Activated CD4-positive, alpha-beta T cell treated with anti-CD3 and anti-CD28 coated beads for 24 hours (primary cell): ENCODE measurements at places on chromosomes 2 and 18.

DNA sequence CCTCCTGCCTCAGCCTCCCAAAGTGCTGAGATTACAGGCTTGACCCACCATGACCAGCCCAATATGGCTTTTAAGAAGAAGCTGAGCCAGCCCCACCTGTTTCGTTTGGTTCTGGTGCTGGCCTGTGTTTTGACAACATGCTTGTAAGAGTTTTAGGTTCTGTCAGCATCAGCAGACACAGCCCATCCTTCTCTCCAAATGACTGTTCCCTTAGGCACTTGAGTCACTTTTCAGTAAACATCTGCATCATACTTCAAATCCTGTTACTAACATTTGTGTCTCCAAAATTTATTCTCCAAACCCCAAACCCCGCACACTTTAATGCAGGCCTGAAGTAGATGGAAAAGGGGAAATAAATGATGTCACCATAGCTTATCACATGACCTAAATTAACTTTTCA is 1118.5 kb downstream of the TSN start:
- no peak for DNase-seq

GRCh38 chr18:24602201-24602600 is 141.8 kb downstream of the HRH4 start:
- no peak for DNase-seq

GRCh38 chr2:209463226-209463625 is 39.4 kb downstream of the MAP2 start:
- no peak for DNase-seq

DNA sequence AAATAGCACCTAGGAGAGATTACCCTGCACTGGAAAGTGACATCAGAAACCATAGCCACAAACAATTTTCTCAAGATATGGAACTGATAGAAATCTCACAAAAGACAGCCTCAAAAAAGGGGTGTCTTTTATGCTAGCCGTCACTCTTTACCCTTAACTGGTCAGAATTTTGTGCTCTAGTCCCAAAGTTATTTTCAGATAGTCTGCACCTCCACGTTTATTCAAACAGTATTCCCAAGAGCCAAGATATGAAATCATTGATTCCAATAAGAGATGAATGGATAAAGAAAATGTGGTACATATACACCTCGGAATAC is 23.5 kb upstream of the PMAIP1 start:
- no peak for DNase-seq

- no peak for DNase-seq
These were observed 97.8 kb upstream of the NETO1 start for GRCh38 chr18:72965616-72966015.

DNA sequence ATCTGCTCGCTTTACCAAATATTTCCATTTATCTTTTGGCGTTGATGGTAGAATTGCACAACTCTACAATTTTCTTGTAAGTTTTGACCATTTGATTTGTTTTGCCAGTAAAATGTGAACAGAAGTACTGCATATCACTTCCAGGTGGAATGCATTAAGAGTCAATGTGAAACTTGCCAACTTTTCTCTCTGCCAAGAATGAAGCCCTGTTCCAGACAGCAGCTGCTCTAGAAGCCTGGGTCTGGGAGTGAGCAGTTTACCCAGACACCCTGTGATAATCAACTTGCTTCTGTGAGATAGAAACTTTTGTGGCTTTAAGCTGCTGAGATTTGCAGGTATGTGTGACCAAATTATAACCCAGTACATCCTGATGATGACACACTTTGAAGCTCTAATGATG is 115.9 kb upstream of the SYT4 start:
- DNase-seq = no peak

GRCh38 chr2:31081492-31081891 is 56.7 kb downstream of the GALNT14 start:
- no peak for DNase-seq

- DNase-seq = no peak
These were observed 32.3 kb downstream of the EMX1 start for GRCh38 chr2:72949642-72950041.

DNA sequence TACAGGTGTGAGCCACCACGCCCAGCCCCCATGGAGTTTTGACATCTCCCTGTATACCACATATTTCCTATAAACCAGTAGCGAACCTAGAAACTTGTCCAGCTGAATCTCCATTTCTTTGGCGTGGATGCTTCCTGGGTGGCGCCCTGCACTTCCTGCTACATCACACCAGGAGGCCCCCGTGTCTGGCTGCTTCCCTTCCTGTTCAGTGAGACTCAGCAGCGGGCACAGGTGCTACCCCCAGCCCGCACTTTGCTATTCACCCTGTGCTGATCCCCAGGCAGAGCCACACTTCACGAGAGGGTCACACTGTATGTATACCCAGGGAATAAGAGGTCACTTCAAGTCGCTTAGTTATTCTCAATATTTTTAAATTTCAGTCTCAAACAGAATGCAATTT is 35.0 kb downstream of the CYP27C1 start:
- DNase-seq = no peak

GRCh38 chr2:183186296-183186695 is 62.1 kb downstream of the NUP35 start:
- no peak for DNase-seq

DNA sequence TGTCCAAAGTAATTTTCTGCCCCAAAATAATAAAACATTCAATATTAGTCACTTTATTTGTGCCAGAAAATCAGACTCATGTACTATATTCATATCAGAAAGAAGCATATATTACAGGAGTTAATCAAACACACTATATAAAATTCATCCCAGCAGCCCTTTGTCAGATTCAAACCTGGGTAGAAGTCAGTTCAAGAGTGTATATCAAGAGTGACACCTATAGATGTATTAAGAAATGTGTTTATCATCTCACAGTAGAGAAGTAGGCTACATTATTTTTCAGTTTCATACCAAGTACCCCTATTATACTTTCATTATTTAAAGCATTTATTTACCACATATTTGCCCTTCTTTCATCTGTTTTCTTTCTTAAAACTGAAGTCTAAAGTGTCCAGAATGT is 193.2 kb upstream of the DDX18 start:
- no peak for DNase-seq

DNA sequence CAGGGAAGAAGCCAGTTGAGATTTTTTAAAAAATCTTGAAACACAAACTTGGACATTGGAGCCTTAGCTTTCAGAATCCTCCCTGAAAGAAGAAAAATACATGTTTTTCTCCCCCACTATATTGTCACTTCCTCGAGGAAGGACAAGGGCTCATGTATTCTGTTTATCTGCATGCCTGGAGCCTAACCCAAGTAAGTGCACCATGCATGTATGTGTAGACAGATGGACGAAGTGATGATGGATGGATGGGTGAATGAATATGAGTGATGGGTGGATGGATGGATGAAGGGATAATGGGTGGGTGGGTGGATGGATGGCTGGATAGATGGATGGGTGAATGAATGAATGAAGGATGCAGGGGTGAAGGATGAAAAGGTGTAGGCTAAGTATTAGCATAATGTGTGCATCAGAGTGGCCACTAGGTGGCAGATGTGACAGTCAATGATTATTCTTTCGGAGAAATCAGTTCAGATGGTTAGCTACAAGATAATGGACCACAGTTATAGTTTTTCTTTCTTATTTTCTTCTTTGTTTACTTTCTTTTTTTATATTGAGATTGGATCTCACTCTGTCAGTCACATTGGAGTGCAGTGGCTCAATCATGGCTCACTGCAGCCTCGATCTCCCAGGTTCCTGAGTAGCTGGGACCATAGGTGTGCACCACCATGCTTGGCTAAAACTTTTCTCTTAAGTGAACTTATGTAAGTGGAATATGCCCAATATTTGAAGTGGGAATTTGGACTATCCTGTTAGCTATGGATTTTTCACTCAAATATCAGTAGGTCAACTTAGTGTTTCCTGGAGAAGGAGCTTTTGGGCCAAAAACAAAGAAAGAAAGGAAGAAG is 18.5 kb upstream of the CCDC93 start:
- DNase-seq = peak; percentile 19

- DNase-seq = no peak
These were observed 22.8 kb downstream of the TNS1 start for GRCh38 chr2:217980036-217980435.

DNA sequence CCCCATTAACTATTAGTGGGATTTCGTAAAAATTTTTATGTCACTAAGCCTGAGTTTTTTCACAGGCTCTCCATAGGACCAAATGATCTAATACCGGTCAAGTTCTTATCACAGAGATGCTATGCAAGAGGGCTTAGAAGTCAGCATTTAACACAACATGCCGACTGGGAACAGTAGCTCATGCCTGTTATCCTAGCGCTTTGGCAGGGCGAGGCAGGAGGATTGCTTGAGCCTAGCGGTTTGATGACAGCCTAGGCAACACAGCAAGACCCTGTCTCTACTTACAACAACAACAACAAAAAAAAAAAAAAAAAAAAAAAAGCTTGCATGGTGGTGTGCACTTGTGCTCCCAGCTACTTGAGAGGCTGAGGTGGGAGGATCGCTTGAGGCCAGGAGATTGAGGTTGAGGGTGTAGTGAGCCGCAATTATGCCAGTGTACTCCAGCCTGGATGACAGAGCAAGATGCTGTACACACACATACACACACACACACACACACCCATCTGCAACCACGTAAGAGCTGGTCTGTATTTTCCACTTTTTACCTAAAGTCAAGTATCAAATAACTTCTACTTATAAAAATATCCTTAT is 67.6 kb upstream of the FAM124B start:
- no peak for DNase-seq

DNA sequence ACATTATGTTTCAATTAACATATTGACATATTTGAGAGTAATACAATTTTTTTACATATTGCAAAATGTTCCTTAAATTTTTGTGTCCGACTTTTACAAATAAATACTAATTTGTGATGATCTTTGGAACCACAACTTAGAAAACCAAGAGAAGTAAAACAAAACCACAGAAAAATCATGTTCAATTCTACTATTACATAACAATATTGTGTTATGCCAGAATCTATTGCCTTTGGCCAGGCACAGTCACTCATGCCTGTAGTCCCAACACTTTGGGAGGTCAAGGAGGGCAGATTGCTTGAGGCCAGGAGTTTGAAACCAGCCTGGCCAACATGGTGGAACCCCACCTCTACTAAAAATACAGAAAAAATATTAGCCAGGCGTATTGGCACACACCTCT is 92.8 kb upstream of the APCDD1 start:
- no peak for DNase-seq

DNA sequence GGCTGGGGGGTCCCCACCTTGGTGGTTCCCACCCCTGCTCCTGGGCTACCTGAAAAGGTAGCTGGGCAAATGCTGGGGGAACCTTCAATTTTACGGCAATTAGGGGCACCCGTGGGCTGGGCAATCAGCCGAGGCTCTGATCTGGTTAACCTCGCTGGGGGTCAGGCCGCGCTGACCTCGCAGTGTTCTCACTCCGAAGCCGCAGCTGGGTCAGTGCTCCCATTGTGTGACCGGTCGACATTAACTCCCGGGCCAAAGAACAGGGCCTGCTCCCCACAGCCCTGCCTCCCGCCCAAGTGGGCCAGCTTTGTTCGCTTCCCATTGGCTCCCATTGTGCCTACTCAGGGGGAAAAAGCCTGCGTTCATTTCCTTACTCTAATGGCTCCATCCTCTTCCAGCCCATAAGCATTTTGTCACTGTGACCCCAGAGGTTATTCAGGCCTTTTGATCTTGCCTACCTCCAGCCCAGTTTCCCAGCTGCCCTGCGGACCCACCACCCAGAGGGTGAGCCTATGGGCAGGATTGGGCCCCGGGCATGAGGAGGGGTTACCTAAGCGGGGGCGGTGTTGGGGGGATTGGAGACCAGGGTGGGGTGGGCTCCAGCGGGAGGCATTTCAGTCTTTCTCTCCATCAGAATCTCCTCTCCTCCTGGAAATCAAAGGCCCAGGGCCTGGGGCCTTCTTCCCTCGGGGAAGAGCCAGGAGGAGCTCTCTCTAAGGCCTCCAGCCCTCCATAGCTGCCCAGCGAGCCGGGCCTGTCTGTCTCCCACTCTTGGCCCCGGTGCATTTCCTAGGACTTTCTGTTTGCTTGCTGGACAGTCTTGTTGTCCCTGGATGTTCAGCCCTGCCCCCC is 90.1 kb downstream of the MYCN start:
- no peak for DNase-seq

- no peak for DNase-seq
These were observed 149.5 kb downstream of the MTX2 start for GRCh38 chr2:176418768-176419167.

DNA sequence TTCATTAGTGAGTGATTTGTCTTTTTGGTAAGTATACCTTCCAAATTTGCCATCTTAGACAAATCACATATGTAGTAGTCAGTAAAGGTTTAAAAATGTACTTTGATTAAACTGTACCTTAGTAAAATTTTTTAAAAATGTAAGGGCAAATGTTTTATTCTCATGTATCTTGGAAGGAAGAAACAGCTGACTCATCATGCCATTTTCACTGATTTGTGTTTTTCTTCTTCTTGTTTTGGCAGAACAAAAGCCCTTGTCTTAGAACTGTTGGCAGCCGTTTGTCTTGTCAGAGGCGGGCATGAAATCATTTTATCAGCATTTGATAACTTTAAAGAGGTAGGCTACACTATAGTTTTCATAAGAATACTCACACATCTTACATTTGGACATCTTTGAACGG is 136.5 kb downstream of the PRPF40A start:
- no peak for DNase-seq

DNA sequence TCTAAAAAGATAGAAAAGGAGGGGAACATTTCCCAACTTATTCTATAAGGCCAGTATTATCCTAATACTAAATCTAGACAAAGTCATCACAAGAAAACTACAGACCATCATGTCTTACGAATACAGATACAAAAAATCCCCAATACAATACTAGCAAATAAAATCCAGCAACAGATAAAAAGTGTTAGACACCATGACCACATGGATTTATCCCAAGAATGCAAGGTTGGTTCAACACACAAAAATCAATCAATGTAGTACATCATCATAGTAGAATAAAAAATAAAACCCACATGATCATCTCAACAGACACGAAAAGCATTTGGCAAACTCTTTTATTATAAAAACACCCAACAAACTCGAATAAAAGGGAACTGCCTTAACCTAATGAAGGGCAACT is 18.5 kb downstream of the SLC66A2 start:
- no peak for DNase-seq

DNA sequence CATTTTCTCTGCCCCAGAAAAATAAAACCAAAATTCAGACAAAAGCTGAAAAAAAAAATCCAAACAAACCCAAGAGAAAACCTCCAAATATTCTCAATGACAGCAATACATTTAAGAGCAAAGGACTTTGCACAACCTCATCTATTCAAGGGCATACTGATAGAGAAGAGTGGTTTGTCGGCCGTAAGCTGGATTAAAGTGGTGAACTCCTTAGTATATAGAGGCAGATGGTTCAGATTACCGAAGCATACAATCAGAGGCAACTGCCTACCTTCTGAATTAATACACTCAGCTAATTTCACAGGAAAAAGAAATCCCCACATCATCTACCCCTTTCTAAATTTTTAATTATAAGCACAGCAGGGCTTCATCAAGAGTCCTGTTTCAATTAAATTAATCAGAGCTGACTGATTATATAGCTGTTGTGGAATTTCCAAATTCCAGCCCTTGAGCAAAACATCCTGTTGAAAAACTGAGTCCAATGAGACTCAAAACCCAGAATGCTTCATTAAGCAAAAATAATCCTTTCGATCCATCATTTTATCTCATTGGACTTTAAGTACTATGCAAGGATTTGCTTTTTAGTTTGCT is at the start of gene CPLX4:
CPLX4 (minus strand) TSS at position 190 of the 591 bp plus-strand sequence; CDS start at position 3, 187 bp downstream.
- DNase-seq = no peak

GRCh38 chr2:112301171-112301584 is 25.8 kb downstream of the ZC3H6 start:
- DNase-seq = no peak

- no peak for DNase-seq
These were observed 21.1 kb downstream of the SERPINE2 start for GRCh38 chr2:224017957-224018356.
